Esophagus mucosa (tissue), 1 donor: ENCODE measurements at places on chromosomes 2 and 18.

GRCh38 chr2:96089356-96090195, 26.8 kb downstream of the ADRA2B start:
- no peak for ATAC-seq

GRCh38 chr2:2271469-2271941, 59.6 kb downstream of the MYT1L start:
- no peak for ATAC-seq

GRCh38 chr2:20431772-20432171, 15.1 kb upstream of the RHOB start:
- no peak for ATAC-seq

GRCh38 chr2:67083951-67084350, 313.2 kb upstream of the ETAA1 start:
- ATAC-seq = no peak

GRCh38 chr18:34098109-34098508, 126.6 kb downstream of the NOL4 start:
- no peak for ATAC-seq

DNA sequence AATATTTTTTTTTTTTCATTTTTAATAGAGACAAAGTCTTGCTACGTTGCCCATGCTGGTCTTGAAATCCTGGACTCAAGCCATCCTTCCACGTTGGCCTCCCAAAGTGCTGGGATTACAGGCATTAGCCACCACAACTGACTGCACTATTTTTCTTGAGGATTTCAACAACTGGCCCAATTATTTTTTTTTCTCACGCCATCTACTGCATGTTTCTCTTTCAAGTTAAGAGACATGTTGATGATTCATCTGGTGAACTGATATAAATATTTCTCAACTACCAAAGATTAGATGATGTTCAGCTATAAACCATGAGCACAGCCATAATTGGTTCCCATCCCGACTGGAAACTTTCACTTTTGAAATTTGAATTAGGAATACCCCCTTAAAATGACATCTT, 688.4 kb upstream of the SYT4 start:
- no peak for ATAC-seq

DNA sequence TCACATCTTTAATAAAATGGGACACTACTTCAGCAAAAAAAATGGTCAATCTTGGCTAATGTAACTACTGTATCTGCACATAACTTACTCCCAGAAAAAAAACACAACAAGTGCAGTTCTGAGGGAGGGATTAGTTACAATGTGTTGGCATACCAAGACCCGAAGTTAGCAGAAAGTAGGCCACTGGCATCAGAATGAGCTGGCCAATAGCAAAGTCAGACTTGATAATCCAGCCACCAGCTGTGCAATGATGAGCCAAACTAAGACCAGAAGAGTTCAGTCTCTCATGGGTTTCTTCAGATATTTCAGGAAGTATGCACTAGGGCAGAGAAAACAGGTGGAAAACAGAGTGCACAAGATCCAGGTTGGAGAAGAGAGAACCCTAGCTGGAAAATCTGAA, 65.3 kb downstream of the OLA1 start:
- no peak for ATAC-seq
